ENCODE measurements at places on chromosomes 7 and 10. TPM values are rescaled to one million over a fixed set of nuclear protein-coding genes. Genes with fewer than 3 reads are reported as not detected.

GIMAP7 gene
- 72.0 TPM for total RNA-seq

WNT2 gene
- total RNA-seq: not detected

MGMT gene
- total RNA-seq: 9.9 TPM

ECHDC3 gene
- 4.2 TPM for total RNA-seq

RADIL gene
- total RNA-seq: 0.46 TPM

LRRC72 gene
- total RNA-seq: not detected

COL13A1 gene
- total RNA-seq: 33.6 TPM

SORCS3 gene
- total RNA-seq: not detected

HOXA2 gene
- total RNA-seq: 0.59 TPM

GCK gene
- total RNA-seq: 0.39 TPM

TLL2 gene
- total RNA-seq: 0.13 TPM

TRPV5 gene
- not detected for total RNA-seq

NEBL gene
- 0.71 TPM for total RNA-seq

SPDYE6 gene
- not detected for total RNA-seq

EPHA1 gene
- under 0.01 TPM for total RNA-seq

RARRES2 gene
- total RNA-seq: not detected

AOAH gene
- not detected for total RNA-seq

ENKUR gene
- total RNA-seq: 0.13 TPM

CYP2C9 gene
- total RNA-seq: not detected

PRPS1L1 gene
- not detected for total RNA-seq
